Fibroblast of skin of left quadriceps (primary cell): ENCODE measurements at places on chromosomes 4 and X.

- DNase-seq, result peak; percentile 32
Measured at GRCh38 chrX:115233497-115234455, at the start of gene LRCH2. Gene LRCH2, minus strand, starts transcription at chrX:115234096. Its CDS starts 55 bp downstream, at chrX:115234041.

- no peak for DNase-seq
Measured at GRCh38 chrX:118983513-118983912, 9.1 kb downstream of the LONRF3 start.

DNA sequence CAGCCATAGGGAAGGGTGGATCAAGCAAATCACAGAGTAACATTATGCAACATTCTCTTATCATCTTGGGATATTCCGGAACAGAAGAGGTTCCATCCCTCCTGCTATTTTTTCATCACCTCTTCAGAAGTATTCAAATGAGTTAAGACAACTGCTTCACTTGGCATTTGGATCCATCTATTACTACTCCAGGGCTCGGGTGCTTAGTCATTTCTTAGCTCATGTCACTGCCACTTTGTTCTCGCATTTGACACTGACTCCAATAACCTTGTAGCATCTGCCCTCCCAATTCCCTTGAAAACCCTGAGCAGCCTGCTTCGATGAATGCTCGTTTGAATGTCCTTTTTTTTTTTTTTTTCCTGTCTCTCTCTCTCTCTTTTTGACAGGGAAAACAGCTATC, 114.9 kb downstream of the PPARGC1A start:
- no peak for DNase-seq

DNA sequence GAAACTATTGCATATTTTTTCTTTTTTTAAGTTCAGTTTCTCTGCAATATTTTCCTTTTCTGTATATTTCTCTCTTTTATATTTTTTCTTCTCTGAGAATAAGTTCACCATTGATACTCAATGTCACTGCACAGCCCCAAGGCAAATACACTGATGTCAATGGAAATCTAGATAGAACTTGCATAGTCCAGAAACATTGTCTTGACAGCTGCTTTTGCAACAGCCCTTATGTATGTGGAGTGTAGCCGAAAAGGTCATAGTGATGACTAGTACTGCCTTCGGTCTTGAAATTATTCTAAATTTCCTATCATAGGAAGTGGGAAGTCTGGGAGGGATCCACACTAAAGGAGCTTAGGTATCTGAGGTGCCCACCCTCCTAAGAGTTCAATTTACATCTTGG, 150.0 kb downstream of the SPOCK3 start:
- DNase-seq, result no peak

DNA sequence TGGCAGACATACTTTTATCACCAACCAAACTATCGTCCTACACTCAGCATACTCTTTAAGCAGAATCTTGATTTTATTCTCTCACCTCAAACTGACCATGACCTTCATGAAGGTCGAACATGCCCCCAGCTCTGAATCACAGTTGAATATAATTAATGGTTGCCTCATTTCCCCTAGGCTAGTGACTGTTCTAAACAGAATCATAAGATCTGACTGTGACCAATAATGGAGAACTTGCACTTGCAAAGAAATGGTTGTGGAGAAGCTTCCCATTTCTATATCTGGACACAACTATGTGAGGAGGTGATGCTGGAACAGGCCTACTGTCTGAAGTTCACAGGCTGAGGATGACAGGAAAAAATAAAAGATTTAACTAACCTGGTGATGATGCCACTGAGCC, 85.1 kb downstream of the PDGFC start:
- DNase-seq, result no peak

- DNase-seq, result no peak
Measured at GRCh38 chr4:186666750-186667149, 56.9 kb downstream of the FAT1 start.

DNA sequence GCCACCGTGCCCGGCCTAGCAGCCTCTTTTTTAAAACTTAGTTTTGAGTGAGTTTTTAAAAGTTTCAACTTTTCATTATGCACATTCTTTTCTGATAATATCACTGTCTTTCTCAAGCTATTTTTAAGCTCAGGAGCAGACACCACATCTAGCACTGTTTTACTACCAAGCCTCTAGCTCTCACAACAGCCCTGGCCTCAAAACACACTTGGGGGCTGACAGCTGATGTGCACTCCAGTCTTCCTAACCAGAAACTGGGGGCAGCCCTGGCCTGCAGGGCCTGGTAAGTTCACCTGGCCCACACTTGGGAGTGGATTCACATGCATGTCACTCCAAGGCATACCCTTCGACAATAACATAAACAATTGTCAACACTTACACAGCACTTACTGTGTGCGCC, 34.0 kb downstream of the CENPU start:
- no peak for DNase-seq

DNA sequence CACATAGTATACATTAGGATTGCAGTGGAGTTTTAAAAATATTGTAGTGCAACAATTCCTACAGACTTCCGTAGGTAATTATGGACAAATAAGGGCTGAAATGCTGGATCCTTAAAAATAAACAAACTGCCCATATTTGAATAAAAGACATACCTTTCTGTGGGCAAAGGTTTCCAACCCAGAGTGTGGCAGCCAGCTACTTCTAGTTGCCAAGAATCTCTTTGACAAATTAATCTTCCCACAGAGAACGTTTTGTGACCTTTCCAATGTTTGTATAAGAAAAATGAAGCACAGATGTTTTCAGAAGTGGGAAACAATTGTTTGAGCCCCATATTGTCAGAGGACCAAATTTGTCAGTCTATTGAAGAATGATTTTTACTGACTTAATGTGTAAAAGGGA, 21.1 kb downstream of the GRPR start:
- DNase-seq, result no peak

DNA sequence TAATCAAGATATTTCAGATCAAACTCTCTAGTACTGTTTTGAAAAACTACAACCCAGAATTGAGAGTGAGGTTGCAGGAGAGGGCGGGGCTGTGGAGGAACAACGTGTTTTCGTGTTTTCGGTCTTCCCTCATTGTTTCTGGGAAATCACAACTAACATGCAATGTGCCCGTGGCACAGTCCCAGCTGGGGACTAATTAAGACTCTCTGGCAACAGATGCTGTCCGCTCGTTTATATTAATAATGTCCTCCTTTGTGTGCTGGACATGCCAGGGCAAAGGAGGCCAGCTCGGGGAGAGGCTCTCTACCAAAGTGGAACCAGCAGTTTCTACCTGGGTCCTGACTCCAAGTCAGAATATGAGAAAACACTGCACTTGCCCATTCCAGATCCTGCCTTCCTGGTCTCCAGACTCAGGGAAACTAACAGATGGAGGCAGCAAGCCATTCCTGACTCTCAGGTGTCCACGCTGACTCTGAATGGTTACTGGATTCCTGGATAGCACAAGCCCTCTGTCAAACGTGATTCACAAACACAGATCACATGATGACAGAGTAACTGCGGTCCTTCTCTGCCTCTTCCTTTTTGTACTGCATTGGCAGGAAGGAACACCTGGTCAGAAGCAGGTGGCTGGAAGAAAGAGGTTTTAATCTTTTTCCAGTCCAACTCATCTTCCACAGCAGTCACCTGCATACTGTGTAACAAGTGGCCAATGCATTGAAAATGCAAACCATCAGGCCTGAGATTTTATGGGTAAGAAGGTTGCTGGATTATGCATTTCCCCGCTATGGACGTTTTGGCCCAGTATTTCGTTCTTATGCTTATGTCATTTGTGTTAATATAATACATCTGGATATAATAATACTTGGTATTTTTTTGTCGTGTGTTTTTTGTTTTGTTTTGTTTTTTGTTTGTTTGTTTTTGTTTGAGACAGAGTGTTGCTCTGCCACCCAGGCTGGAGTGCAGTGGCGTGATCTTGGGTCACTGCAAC, 65.0 kb downstream of the COQ2 start:
- DNase-seq, result no peak

GRCh38 chrX:3545901-3546300, 167.5 kb downstream of the PRKX start:
- DNase-seq, result no peak

DNA sequence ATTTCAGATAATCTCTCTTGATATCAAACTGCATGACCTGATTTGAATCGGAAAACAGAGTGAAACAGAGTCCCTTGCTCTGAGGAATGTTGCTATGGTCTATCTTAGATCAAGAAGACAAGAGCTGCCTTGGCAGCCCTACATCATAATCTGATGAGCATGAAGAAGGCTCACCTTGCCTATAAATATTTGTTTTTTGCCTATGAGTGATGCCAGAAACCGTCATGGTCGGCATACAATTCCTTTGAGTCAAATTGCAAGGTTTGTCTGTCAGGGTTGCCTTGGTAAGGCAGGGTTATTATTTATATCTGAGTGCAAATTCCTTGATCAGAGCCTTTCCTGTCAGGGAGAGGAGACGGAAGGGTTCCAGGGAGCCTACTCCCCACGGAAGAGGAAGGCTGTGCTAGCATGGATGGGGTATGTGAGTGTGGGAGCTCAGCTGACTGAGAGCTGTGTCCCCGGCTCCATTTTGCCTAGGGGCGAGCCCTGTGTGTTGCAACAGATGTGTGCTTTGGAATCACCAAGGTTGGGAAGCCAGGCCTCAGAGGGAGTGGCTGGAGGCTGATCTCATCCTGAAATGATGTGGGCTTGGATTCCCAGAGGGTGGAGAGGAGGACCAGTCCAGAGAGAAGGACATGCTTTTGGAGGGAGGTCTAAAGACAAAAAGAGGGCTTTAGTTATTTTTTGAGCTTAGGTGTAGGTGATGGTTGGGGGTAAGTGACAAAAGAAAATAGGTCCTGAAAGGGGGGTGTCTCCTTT, 43.6 kb downstream of the RTL9 start:
- no peak for DNase-seq

DNA sequence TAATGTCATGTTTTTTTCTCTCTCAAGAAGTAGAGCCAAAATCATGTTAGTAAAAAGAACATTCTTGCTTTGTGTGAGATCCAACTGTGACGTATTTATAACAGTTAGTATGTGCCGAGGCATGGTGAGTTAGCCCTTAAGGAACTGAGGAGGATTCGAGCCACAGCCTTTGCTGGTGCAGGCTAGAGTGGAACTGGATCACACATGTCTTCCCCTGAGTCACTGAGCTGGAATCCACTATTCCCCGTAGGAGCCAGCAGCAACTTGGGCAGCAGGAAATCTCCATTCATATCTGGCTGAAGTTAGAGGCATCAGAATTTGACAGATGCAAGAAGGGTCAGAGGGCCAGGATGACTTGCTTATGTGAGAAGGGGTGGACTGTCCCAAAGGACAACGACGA, 144.6 kb upstream of the KIT start:
- DNase-seq, result peak; percentile 81
